NCI-H2107 (cell line): ENCODE measurements at places on chromosomes 5 and 9.

GRCh38 chr5:148740966-148741742, 85.3 kb upstream of the ADRB2 start:
- DNase-seq: no peak

DNA sequence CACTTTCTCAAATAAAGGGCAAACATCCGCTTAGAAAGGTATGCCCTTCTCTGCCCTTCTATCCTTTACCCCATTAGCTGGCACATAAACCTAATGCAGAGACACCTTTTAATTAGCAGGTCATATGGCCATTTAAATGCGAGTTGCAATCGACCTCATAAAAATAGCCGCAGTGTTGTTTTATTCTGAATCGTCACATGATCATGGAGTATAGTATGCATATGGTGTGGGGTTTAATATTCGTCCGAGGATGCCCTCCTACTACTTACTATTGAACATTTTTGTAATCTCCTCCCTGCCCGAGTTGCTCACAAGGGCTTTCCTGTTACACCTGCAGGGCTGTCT, 72.0 kb downstream of the PIK3R1 start:
- no peak for DNase-seq

GRCh38 chr9:134056483-134057306, 11.1 kb downstream of the BRD3 start:
- DNase-seq: no peak

DNA sequence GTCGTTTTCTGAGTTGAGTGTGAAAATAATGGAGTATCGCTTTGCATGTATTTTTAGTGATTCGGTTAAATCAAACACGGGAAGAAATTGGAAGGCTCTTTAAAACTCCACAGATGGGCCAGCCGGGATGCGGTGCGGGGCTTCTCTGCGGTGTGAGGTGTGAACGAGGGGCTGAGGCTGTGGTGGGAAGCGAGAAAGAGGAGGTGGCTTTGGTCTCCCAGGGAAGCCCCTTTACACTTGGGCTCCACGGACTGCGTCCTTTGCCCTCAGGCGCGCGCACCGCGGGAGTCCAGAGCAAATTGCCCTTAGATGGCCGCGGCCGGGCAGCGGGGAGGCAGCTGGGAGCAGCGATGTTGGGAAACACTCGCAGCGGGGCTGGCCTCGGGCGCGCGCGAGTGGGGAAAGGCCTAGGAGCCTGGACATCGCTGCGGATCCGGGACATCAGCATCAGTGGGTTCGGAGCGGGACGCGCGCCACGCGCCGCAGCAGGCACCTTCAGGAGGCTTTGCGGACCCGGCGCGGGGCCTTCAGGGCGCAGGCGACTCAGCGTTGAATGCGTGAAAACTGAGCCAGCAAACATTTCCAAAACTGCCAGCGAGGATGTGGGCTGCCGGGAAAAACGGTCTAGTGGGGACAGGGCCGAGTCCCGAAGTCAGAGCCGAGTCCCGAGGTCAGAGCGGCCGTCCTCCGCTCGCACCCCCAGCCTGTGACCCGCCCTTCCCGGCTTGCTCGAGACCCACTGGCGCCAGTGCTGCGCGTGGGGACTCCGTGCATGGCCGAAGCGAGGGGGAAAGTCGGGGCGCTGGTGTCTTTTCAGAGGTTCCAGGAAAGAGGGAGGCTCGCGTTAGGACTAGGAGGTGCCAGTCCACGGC, 6.5 kb downstream of the IRX1 start:
- no peak for DNase-seq

DNA sequence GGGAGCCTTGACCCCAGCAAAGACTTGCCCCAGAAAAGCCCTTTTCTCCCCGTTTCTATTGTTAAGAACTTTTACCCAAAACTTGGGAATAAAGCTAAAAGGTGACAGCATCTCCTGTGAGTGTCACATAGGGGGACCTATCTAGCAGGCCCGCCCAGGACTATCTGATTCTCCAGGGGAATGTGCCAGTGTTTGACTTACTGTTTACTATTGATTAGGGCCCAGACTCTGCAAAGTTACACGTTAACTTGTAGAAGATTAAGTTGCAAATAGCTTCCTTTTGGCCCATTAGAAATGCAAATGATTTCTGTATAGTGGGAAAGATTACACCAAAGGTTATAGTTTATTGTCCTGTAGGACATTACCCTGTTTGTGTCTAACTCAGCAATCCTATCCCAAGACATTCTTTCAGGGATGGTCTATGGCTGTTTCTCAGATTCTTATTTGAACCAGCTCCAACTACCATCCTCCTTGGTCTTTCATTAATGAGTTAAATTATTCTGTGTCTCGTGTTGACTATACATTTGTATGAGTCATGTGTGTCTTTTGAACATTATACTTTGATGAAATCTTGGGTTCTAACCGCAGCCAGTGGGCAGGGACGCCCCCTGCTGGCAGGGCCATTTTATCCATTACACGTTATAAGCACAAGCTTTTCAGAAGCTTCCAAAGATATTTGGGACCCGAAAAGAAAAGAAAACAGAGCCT, 60.7 kb downstream of the HRH2 start:
- no peak for DNase-seq

GRCh38 chr5:62376064-62376463, 27.6 kb downstream of the DIMT1 start:
- no peak for DNase-seq

- DNase-seq: no peak
These were observed 467.5 kb downstream of the DTWD2 start for GRCh38 chr5:118520771-118521415.

DNA sequence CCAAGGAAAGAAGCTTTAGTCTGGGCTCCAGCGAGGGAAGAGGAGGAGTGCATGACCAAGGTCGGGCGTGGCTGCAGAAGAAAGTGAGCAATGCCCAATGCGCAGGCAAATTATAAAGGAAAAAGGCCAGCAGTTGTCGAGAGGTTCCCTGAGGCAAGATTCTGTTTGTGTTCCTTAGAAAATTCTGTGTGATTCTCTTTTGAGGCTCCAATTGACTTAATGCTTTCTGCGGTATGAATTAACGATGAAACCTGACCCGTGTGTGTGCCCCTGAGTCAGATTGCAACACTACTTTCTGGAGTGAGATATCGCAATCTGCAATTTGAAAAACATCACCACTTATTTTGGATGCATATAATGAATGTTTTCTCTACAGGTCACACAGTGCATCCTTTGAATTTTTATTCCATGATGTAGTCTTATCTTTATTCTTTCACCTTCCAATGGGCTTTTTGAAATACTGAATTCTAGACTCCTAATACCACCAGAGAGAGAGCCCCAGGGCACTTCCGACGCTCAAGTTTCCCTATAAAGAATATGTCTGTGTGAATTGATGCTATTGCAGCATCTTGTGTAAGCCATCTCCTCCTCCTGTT, 117.9 kb upstream of the IL6ST start:
- DNase-seq: no peak

DNA sequence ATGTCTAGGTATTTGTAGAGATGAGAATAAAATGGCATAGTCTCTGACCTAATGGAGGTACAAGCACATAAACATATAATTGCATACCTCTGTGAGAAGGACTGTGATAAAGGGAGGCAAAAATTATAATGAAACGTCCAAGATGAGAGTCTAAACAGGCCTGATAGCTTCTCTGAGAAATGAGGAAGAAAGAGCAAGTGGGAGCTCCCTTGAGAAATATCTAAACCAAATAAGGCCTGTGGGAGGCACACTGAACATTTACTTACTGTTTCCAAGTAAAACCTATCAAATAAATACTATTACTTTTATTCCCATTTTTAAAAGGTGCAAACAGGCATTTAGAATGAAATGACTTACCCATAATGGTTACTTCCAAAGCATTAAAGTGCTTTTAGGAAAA, 125.6 kb upstream of the PAPPA start:
- no peak for DNase-seq

DNA sequence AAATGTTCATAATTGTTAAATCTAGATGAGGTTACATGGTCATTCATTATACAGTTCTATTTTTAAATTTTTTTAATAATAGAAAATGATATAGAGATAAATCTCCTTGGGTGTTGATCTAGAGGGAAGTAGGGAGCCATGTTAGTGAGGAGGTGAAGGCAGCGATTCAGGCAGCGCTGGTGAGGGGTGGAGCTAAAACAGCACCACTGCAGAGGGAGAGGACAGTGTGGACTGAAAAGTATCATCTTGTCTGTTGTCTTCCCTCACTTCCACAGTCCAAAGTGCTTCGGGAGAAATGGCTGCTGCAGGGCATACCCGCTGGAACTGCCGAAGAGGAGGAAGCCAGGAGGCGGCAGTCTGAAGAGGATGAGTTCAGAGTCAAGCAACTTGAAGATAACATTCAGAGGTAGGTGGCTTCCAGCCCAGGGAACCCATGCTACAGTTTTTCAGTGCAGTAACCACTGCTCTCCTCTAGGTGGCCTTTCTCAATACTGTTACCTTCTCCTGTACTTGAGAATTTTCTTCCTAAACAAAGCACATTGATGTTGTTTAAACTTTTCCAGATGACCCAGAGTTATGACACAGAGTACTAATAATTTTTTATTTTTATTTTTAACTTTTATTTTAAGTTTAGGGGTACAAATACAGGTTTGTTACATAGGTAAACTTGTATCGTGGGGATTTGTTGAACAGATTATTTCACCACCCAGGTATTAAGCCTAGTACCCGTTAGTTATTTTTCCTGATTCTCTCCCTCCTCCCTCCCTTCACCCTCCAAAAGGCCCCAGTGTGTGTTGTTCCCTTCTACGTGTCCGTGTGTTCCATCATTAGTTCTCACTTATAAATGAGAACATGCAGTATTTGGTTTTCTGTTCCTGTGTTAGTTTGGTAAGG, 100.5 kb downstream of the PALM2AKAP2 start:
- no peak for DNase-seq

DNA sequence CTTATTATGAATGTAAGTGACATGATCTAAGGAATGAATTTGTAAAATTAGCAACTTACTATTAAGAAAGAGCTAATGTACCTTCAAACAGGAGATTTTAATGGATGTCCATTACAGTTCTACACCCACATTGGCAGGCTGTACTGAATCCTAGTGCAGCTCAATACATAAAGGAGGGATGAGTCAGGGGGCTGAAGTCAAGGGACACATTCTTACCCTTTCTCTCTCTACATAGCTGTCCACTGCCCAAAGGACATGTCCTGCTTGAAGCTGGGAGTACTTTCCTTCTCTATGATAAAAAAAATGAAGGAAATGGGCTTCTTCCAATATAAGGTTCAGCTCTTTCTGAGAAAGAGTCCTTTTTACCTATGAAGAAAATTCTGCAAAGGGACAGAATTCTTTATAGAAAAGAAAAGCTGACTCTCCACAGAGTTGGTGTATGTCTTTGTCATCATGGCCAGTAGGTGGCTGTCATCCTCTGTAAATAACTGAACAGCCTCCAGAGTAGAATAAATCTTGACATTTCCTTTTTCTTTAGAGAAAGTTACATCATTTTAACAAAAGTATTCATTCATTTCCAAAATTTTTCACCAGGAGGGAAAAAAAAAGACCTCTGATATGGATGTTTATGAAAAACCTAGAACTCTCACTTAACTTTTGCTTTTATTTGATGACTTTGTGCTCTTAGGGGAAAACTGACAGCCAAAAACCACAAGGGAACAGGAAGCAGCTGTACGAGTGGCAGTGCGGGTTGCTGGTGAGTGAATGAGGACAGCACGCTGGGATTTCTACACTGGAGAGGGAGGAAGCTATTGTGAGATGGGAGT, 13.1 kb upstream of the IFNA14 start:
- no peak for DNase-seq

- no peak for DNase-seq
These were observed 8.0 kb upstream of the PLPP6 start for GRCh38 chr9:4654084-4654483.

GRCh38 chr5:113808956-113809355, 295.5 kb downstream of the YTHDC2 start:
- DNase-seq: no peak

DNA sequence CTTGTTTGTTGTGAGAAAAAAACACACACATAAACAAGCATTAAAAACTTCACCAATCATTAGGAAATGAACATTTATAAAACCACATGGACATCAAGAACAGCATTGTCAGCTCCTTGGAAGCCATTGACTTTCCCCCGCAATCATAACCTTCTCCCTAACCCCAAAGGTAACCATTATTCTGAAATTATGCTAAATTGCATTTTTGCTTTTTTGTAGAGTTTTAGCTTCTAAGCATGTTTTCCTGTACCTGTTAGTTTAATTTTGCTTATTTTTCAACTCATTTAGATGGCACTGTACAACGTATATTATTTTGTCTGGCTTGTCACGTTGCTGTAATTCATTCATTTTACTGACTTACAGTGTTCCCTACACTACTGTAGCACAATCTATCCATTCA, 36.8 kb downstream of the PDE6A start:
- DNase-seq: no peak

GRCh38 chr9:91659529-91660495, 236.2 kb upstream of the NFIL3 start:
- no peak for DNase-seq

DNA sequence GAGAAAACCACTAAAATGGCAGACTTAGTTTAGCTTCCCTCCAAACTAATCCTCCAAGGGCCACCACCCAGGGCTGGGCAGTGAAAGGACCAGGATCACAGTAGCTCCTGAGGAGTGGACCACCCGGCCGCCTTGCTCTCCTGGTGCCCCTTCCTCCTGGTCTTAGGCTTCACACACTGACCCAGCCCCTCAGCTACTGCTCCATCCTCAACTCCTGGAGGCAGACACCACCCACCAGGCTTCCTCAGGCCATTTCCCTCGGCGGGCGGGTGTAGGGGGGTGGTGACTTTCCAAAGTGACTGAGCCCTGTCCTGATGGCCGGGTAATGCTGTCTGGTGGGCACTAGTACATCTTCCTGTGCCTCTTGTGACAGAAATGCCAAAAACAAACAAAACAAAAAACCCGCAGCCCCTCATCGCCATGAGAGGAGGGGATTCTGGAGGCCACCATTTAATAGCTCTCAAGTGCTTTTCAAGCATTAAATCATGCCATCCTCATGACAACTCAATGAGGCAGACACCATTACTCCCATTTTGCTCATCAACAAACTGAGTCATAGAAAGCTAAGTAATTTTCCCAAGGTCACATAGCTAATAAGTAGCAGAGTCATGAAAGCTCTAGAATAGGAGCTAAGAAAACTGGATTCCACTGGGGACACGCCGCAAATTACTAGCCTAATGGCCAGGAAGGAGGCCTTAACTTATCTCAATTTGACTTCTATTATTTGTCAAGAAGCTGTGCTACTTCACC, 91.3 kb upstream of the LRRTM2 start:
- no peak for DNase-seq

DNA sequence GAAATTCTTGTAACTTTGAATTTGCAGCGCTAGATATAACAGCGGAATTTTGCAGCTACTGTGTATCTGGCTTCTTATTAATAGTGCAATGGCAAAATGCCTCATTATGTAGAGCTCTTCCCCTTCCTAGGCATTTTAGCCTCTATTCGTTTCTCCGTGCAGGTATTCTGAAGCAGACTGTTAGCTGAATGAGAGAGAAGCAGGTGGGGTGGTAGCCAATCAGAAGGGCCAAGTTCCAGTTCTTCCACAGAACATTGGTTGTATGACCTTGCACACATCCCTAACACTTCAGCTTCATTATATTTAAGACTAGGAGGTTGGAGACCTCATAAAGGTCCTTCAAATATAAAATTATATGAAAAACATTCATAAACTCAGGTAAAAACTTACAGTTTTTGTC, 1.2 kb upstream of the VPS13A start:
- no peak for DNase-seq
